ENCODE measurements at places on chromosomes 1 and 21.

- DNase-seq = no peak
Measured at GRCh38 chr1:3763351-3764125, 9.0 kb upstream of the SMIM1 start.

DNA sequence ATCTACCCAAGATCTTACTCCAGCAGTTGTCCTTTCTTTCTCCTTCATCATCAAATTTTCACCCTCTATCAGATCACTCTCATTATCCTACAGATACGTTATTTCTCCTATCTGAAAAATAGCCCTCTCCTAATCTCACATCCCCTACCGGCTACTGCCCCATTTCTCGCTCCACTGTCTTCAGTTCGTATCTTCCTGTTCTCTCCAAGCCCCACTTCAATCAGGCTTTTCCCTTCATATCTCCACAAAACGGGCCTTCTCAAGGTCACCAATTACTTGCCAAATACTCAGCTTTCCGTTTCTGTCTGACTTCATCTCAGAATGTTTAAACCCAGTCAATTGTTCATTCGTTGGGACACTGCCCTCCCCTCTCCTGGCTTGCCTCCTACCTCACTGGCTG lies 32.4 kb downstream of the SLC30A1 start:
- no peak for DNase-seq

DNA sequence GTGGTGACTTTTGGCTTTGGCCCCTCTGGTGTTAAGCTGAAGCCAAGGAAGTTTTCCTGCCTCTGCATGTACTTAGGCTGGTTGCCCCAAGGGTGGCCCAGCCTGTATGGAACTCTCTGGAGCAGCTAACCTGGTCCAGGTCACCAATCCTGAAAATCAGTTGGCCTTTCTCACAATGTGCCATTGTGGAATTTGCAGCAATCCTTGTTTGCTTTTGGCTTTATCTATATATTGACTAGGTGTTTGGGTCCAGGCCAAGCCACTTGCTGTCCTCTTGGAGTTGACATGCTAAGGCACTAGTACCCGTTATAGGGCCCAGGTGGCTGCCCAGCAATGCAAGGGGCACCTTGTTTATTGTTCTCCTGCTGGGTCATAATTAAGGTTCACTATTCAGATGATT lies 124.6 kb downstream of the CAMTA1 start:
- DNase-seq = no peak

GRCh38 chr1:39648496-39648895 lies 9.1 kb upstream of the HEYL start:
- DNase-seq = no peak

DNA sequence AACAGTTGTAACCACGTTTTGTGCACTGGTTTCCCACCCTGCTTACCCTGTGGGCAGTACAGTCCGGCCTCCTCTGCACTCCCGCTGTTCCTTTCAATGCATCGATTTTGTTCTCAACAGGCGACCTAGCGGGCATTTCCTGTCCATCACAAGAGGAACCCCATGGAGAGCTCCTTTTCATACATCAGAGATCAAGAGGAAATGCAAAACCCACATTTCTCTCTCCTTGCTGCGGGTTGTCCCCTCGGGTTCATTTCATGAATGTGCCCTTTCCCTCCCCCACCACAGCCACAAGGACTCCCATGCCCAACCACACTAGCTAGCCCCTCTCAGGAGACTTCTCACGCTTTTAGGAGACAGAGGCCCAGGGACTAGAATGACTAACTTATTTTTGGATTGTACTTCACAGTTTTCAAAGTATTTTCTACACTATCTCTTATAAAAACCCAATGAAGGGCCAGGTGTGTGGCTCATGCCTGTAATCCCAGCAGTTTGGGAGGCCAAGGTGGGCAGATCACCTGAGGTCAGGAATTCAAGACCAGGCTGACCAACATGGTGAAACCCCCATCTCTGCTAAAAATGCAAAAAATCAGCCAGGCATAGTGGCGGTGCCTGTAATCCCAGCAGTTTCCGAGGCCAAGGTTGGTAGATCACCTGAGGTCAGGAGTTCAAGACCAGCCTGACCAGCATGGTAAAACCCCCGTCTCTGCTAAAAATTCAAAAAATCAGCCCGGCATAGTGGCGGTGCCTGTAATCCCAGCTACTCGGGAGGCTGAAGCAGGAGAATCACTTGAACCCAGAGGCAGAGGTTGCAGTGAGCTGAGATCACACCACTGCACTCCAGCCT lies 18.4 kb downstream of the ATP1A4 start:
- no peak for DNase-seq

GRCh38 chr1:85058311-85058710 lies 10.0 kb upstream of the MCOLN3 start:
- no peak for DNase-seq

- no peak for DNase-seq
Measured at GRCh38 chr1:52028328-52028727, 5.3 kb downstream of the KTI12 start.

GRCh38 chr21:38080888-38081287 lies 164.6 kb upstream of the KCNJ6 start:
- no peak for DNase-seq

DNA sequence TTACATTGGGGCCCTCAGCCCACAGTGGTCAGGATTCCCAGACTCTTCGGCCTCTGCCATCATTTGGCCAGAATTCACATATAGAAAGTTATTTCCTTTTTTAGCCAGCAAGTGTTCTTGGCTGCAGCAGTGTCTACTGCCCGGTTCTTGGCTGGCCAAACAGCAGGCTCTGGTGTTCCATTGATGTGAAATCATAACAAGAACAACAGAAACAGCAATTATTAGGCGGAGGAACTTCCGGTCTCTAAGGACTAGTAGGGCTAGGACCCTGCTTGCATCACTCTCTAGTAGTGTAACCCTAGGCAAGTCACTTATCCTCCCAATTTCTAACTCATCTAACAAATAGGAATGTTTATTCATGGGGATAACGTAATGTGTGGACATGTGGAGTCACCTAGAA lies 8.7 kb upstream of the GJA5 start:
- DNase-seq = no peak

DNA sequence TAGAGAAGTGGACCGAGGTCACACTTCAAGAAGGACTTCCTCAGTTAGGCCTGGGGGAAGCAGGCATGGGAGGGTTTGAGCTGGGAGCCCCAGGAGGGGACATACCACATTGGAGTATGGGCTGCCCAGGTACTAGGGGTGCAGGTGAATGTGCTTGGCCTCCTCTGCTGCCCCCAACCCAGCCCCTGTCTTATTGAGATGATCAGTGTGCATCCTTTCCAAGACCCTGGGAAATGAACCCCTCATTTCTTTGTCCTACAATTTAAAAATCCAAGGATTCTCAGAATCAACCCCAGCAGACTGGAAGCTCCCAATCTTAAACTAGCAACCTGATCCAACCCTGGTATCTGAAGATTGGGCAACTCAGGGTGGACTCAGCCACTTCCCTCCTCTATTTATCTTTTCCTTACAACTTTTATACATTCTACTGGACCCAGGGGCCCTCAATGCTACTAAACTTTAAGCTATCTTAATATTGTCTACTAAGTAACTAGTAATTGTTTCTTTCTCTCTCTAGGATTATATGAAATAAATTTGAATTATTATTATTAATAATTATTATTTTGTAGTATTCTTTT lies 9.1 kb downstream of the MEX3A start:
- DNase-seq = no peak
